ENCODE measurements at places on chromosomes 7 and 10.

DNA sequence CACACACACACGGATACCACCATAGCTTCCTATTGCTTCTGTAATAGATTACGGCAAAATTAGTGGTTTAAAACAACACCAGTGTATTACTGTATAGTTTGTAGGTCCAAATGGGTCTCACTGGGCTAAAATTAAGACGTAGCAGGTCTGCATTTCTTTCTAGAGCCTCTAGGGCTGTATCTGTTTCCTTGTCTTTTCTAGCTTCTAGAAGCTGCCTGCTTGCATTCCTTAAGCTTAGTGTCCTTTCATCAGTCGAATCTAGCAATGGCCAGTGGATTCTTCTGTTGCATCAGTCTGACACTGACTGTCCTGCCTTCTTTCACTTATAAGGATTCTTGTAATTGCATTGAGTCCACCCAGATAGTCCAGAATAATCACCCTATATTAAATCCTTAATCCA lies 882.3 kb downstream of the PCDH15 start:
- no peak for ATAC-seq

- peak; percentile 69 for ATAC-seq
These were observed 73.2 kb upstream of the CCAR1 start for GRCh38 chr10:68647672-68648341.

GRCh38 chr10:89047397-89047796 lies 56.8 kb downstream of the FAS start:
- no peak for ATAC-seq

GRCh38 chr10:133289761-133290160 lies 13.1 kb upstream of the ADAM8 start:
- ATAC-seq: no peak

- ATAC-seq: peak; percentile 97
These were observed 53.8 kb downstream of the ARL5B start for GRCh38 chr10:18713077-18713476.

GRCh38 chr7:41834805-41835694 lies 132.2 kb upstream of the INHBA start:
- no peak for ATAC-seq

DNA sequence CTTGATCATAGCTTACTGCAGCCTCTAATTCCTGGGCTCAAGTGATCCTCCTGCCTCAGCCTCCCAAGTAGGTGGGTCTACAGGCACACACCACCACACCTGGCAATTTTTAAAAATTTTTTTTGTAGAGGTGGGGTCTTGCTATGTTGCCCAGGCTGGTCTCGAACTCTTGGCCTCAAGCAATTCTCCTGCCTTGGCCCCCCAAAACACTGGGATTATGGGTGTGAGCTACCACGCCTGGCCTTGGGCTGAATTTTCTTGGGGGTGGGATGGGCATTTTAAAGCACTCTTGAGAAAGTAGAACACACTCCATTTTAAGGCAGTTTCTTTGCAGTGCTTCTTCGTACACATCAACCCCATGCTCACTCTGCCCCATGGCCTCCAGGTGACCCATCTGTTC lies 28.7 kb downstream of the TBXAS1 start:
- no peak for ATAC-seq

DNA sequence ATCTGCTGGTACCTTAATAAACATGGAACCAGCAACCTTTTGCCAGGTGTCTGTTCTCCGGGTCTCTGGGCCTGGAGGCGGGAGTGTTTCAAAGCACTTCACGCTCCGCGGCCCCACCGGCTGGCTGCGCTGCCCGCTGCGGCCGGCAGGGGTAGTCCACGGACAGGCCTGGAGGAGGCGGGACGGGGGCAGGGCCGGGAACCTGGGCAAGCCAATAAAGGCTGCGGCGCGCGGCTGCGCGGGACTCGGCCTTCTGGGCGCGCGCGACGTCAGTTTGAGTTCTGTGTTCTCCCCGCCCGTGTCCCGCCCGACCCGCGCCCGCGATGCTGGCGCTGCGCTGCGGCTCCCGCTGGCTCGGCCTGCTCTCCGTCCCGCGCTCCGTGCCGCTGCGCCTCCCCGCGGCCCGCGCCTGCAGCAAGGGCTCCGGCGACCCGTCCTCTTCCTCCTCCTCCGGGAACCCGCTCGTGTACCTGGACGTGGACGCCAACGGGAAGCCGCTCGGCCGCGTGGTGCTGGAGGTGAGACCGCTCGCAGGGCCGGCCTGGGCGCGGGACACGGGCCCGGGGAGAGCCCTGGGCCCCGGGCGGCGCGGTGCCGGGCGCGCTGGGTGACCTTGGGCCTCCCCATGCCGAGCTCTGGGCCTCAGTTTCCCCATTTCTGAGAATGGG lies at the start of gene PPIF:
Gene PPIF, plus strand, starts transcription at position 244 of the 668 bp plus-strand sequence. Its CDS starts 80 bp downstream, at position 324.
- peak; percentile 81 for ATAC-seq

DNA sequence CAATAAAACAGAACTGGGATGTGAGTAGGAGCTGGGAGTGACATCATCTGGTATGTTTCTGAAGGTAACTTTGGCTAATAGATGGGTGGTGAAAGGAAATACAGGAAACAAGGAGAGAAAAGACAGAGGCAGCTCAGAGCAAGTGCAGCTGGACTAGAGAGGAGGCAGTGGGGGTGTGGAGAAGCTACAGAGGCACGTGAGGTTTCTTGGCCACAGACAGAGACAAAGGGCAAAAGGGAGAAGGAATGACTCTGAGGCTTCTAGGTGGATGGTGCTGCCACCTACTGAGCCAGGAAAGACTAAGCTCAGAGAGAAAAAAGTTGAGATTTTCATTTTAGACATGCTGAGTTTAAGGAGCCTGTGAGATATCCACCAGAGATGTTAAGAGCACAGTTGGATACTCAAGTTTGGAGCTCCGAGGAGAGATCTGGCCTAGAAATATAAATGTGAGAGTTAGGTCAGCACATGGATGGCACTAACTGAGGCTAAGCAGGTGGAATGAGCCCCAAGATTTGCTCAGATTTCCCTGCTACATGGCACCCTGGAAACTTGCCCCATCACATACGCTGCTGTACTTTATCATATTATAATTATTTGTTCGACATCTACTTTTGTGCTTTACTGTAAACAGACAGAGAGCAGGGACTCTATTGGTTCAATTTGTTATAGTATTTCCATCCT lies 293.0 kb upstream of the IMMP2L start:
- peak; percentile 77 for ATAC-seq

GRCh38 chr10:3873728-3874461 lies 88.9 kb upstream of the KLF6 start:
- ATAC-seq: peak; percentile 49

DNA sequence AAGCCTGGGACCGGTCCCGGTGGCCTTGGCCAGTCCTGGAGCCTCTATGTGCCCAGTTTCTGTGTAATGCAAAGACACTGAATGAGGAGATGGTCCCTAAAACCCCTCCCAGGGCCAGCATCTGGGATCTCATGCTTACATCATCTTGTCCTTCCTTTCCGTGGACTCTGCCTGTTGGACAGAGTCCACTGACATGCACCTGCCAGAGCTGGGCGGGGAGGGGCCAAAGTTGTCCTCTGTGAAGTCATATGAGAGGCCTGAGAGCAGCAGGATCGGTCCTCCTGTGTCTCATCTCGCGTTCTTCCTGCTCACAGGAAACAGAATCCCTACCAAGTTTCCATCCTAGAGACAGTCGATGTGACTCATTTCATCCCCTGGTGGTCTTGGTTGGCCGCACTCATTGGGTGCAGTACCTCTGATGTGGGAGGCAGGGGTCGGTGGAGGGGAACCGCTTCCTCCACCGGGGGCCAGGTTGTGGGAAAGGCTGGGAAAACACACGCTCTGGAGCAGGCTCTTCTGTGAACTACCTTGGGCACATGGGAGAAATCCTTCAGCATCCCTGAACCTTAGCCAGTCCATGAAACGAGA lies 389.6 kb upstream of the PODXL start:
- ATAC-seq: no peak

DNA sequence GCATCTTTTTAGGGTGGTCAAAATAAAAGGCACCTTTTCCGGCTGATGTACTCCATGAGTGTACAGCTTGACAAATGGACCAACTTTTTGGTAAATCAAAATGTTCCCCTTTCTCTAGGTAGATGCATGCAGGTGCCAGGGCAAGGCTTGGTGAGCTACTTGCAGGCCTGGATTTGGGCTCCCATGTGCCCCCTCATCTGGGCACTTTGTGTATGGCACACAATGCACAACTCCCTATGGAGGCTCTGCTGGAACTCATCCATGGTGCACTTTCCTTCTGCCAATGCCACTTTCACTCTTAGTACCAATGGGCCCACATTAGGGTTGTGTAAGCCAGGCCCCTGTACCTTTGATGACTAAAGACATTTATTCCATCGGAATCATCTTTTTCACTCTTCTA lies 300.8 kb downstream of the SDHAF3 start:
- no peak for ATAC-seq

DNA sequence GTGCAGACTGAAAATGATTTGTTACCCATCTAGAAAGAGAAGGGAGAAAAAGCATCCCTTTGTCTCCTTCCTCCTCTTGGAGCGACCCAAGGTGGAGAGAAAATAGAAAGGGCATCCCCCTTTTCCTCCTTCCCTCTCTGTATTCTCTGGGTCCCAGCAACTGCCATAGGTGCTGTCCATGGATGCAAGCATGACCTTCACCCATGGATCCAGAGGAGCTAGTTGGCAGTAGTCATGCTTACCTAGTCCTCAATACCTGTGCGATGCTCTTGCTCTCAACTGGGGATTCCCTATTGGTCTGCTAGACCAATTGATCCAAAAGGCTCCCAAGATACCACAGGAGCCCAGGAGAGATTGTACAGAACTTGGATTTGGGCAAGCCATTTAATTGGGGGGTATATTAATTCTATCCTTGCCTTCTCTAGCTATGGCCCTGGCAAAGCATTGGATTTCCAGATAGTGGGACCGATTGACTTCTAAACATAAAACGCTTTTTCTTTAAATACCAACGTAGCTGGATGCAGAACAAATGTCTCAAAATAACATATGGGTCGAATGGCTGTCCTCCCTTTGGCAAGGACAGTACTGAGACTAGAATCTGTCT lies 547.8 kb upstream of the IGFBP3 start:
- no peak for ATAC-seq

- ATAC-seq: peak; percentile 48
These were observed 295.0 kb downstream of the BICC1 start for GRCh38 chr10:58807629-58808022.

DNA sequence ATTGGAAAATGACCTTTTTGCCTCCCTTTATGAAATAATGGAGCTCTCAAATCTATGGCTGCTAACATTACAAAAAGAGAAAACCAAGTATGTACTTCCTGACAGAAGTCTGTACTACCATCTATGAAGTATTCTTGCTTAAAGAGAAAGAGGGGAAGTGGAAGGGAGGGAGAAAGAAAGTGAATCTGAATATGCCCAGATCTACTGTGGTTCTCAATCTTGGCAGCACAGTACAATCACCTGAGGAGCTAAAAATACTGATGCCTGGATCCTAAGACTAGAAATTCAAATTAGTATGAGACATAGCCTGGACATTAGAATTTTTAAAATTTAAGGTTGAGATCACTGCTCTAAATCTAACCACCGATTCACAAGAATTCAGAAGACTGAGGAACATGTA lies 85.2 kb downstream of the IGF2BP3 start:
- no peak for ATAC-seq

- no peak for ATAC-seq
These were observed 236.2 kb downstream of the DGKB start for GRCh38 chr7:14666304-14666703.

GRCh38 chr7:132133501-132133900 lies 442.8 kb downstream of the PLXNA4 start:
- no peak for ATAC-seq

- no peak for ATAC-seq
These were observed 14.1 kb upstream of the BTBD16 start for GRCh38 chr10:122257041-122257440.

DNA sequence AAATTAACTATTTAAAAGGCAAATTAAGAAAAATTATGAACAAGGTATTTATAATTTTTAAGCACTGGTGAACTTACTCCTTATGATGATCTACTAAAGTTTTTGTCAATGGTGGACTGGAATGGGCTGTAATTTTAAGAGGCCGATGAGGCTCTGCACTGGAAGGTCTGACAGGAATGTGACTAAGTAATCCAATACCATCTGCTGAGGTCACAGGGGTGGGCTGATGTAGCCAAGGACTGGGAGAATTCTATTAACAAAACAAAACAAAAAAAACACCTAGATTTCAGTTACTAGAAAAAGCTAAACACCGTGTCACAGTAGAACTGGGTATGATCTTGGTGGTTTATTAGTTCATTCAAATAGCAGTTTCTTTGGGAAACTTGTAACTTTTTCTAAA lies 75.9 kb downstream of the NRBF2 start:
- ATAC-seq: no peak

GRCh38 chr7:71972534-71972933 lies 439.6 kb downstream of the CALN1 start:
- ATAC-seq: no peak

DNA sequence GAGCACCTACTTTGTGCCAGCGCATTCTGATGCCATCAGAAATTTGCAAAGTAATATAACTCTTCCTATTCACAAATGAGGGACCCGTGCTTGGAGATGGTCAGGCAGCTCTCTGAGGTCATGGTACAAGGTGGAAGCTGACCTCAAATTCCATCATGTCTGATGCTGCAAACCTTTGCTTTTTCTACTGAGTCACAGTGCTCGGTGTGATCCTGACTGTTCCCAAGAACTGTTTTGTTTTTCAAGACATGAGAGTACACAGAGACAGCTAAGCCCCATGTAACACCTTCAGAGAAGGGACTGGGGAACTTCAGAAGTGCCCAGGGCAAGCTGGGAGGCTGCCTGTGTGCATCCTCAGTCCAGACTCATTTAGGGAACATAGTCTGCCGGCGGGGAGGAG lies 111.3 kb downstream of the FRMD4A start:
- ATAC-seq: no peak

DNA sequence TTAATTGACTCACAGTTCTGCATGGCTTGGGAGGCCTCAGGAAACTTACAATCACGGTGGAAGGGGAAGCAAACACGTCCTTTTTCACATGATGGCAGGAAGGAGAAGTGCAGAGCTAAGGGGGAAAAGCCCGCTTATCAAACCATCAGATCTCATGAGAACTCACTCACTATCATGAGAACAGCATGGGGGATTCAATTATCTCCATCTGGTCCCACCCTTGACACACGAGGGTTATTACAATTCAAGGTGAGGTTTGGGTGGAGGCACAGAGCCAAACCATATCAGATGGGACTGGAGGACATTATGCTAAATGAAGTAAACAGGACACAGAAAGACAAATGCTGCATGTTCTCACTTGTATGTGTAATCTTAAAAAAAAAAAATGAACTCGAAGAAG lies 141.4 kb upstream of the HABP2 start:
- ATAC-seq: no peak

DNA sequence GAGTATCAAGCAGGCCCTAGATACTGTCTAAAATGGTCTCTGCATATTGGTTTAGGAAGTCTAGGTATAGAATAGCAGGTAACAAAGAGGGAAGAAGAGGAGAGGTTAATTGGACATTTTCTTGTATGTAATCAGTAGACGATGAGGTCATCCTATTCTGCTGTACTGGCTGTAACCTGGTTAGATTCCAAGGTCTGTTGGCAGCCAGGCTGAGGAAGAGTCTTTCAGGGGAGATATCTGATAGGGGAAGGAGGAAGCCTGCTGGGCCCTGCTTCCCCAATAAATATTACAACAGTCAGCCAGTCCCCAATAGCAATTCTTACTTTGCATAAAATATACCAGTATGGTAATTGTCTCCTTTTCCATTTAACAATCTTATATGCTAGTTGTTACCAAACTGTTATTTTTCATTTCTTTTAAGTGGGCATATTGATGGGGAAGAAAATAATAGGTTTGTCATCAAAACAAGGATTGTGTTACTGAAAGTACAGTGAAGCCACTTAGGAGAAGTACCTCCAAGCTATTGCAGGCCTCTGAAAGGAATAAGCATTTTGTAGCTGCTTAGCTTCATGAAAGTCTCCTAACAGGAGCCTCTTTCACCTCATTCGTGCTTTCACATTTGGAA lies 186.4 kb downstream of the LRRC4 start:
- no peak for ATAC-seq

GRCh38 chr10:127952918-127953317 lies 46.0 kb downstream of the PTPRE start:
- no peak for ATAC-seq
